Vagina (tissue), 2 donors: ENCODE measurements at places on chromosomes 5 and 9.

GRCh38 chr9:80004714-80005113, 432.9 kb downstream of the TLE4 start:
- no peak overlapping the region for H3K4me3 ChIP-seq
- no peak for DNase-seq
- no peak overlapping the region for H3K27ac ChIP-seq
- H3K27me3 ChIP-seq, result no peaks in the 10 kb centered on the region
- H3K36me3 ChIP-seq, result no peaks in the 10 kb centered on the region

DNA sequence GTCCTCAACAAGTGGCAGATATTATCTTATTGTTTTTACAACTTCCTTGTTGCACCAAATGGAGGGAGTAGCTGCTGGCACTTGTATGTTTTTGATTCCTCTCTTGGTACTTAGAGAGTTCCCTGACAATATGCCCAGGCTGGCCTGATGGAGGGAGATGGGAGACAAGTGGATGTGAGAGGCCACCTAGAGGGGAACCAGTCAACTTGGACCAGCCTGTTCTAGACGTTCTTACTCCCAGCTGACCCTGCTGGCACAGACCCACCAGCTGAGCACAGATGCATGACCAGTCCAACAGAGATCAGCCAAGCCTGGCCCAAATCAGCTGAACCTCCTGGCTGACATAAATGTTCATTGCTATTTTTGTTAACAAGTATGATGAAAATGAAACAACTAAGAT, 60.9 kb upstream of the GDNF start:
- no peak for DNase-seq
- no peak overlapping the region for H3K4me3 ChIP-seq
- H3K27me3 ChIP-seq, result no peaks in the 10 kb centered on the region

- H3K4me3 ChIP-seq, result no peak overlapping the region
- no peak overlapping the region for H3K27ac ChIP-seq
- H3K27me3 ChIP-seq, result no peaks in the 10 kb centered on the region
- peaks cover 23% of the 10 kb centered on the region for H3K36me3 ChIP-seq
- no peak for DNase-seq
- peaks cover 1% of the 10 kb centered on the region for H3K4me1 ChIP-seq
Observed at GRCh38 chr5:116448870-116449427, 125.7 kb downstream of the SEMA6A start.

DNA sequence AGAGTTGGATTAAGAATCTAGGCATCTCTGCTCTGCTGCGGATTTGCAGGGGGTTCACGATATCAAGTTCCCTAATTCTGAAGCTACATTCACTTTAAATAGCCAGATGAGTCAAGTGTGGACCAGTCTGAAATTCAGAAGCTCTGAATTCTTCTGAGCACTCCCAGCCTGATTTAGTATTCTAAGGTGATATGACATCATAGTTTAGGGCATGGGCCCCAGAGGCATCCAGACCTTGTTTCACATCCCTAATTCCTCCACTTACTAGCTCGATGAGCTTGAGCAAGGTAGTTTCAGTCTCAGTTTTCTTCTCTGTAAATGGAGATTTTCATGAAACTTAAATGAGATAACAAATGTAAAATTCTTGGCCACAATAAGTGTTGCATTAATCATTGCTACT, 65.2 kb downstream of the TMEM167A start:
- no peaks in the 10 kb centered on the region for H3K27me3 ChIP-seq
- no peaks in the 10 kb centered on the region for H3K36me3 ChIP-seq
- no peaks in the 10 kb centered on the region for H3K4me1 ChIP-seq
- H3K4me3 ChIP-seq, result no peak overlapping the region
- DNase-seq, result no peak

DNA sequence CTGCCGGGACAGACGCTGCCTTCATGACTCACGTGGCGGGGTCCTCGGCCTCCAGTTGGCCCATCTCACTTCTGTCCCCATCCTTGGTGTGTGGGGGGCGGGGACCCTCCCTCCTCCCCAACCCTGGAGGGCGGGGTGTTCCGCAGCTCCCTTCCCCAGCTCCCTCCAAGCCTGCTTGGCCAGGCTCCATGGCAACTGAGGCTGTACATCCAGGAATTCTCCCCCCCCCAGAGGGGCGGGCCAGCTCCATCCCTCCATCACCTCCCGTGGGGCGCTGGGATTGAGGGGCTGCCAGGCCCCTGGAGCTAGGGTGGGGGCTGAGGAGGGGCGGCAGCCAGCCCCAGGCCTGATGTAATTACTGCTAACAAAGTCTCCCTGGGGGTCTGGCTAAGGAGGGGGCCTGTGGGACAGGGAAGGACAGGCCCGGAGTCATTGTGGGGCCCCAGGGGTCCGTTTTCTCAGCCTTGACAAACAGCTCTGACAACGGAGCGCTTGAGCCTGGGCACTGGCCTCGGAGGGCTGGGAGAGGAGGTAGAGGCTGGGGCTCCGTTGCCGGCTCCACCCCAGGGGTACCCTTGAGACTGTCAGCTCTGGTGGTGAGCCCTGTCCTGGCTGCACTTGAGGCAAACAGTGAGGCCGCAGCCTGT, 8.0 kb downstream of the DIPK1B start:
- H3K36me3 ChIP-seq, result no peaks in the 10 kb centered on the region
- no peak overlapping the region for H3K4me3 ChIP-seq
- H3K27me3 ChIP-seq, result no peaks in the 10 kb centered on the region
- H3K4me1 ChIP-seq, result peaks cover 46% of the 10 kb centered on the region

- no peaks in the 10 kb centered on the region for H3K36me3 ChIP-seq
- no peaks in the 10 kb centered on the region for H3K4me1 ChIP-seq
- no peak overlapping the region for H3K4me3 ChIP-seq
- H3K27ac ChIP-seq, result no peak overlapping the region
- DNase-seq, result no peak
Observed at GRCh38 chr9:114836769-114837168, 30.9 kb upstream of the TNFSF15 start.

DNA sequence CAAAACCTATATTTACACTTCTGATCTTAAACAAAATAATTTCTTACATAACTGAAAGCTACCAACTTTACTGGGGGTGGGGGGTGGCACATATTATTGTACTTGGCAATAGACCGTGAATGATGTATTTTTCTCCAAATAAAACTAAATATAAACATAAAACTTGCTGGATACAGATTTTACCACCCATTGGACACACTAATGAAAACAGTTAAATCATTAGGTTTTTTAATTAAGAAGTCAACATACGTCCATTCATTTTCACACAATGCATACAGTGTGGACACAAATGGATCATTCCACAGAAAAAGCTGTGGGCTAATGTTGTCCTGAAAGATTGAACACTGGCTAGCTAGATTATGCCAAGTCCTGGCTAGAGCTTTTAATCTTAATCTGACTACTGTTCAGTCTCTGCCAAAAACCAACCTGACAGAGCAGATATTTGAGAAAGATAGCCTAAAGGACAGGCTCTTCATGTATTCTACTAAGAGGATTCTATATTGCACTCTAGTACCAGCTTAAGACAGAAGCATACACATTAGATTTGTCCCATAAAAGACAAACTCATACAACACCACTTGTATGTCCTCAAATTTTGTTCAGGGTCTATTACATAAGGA, 118.1 kb downstream of the SIL1 start:
- no peak overlapping the region for H3K27ac ChIP-seq
- H3K27me3 ChIP-seq, result no peaks in the 10 kb centered on the region
- no peak overlapping the region for H3K4me3 ChIP-seq
- H3K4me1 ChIP-seq, result peaks cover 15% of the 10 kb centered on the region

- no peak for DNase-seq
- H3K27me3 ChIP-seq, result no peaks in the 10 kb centered on the region
- no peaks in the 10 kb centered on the region for H3K36me3 ChIP-seq
- H3K27ac ChIP-seq, result no peak overlapping the region
- H3K4me3 ChIP-seq, result no peak overlapping the region
- H3K4me1 ChIP-seq, result no peaks in the 10 kb centered on the region
Observed at GRCh38 chr5:148445578-148445977, 61.8 kb downstream of the FBXO38 start.

GRCh38 chr5:6469836-6470235, 21.2 kb downstream of the UBE2QL1 start:
- DNase-seq, result no peak
- no peaks in the 10 kb centered on the region for H3K27me3 ChIP-seq
- no peak overlapping the region for H3K27ac ChIP-seq
- no peaks in the 10 kb centered on the region for H3K4me1 ChIP-seq
- no peaks in the 10 kb centered on the region for H3K36me3 ChIP-seq

- no peak for DNase-seq
- H3K36me3 ChIP-seq, result no peaks in the 10 kb centered on the region
- no peak overlapping the region for H3K4me3 ChIP-seq
- no peak overlapping the region for H3K27ac ChIP-seq
Observed at GRCh38 chr9:68825762-68826472, 120.9 kb downstream of the PIP5K1B start.

DNA sequence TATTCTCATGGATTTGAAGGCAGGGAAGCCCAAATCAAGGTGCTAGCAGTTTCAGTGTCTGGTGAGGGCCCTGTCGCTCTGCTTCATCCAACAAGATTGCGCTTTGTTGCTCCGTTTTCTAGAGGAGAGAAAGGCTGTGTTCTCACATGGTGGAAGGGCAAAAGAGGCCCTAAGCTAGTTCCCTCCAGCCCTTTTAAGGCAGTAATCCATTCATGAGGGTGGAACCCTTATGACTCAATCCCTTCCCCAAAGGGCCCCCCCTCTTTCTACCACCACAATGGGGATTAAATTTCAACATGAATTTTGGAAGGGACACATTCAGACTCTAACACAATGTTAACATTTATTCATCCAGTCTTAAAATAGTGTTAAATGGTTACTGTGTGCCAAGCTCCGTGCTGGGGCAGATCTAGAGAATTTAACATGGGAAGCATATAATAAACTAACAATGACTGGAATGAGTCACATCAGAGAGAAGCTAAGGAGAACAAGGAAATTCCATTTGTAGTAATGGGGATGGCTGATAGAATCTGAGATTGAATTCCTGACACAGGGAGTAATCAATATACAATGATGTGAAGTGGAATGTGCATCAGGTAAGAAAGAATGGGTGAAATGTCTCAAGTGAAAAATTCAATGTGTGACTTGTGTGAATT, 382.8 kb upstream of the ZNF608 start:
- DNase-seq, result no peak
- H3K27me3 ChIP-seq, result no peaks in the 10 kb centered on the region
- no peak overlapping the region for H3K4me3 ChIP-seq
- no peak overlapping the region for H3K27ac ChIP-seq
- H3K4me1 ChIP-seq, result no peaks in the 10 kb centered on the region

DNA sequence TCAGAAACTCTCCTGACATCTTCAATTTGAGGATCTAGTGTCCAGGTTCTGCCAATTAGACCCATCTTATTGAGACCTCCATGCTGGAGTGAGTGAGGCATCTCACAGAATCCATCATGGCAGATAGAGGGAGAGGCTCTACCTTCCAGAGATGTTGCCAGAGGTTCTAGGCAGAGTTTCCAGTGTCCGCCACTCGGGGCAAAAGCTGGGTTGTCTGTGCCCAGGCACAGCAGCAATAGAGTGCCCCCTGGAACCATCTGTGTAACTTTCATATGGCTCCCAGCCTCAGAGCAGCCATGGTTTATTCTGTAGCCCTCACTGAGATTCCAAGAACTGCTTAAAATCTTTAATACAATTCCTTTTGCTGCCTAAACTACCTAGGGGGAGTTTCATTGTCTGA, 16.6 kb upstream of the CCDC112 start:
- no peaks in the 10 kb centered on the region for H3K4me1 ChIP-seq
- no peaks in the 10 kb centered on the region for H3K27me3 ChIP-seq
- no peak overlapping the region for H3K27ac ChIP-seq
- no peaks in the 10 kb centered on the region for H3K36me3 ChIP-seq

DNA sequence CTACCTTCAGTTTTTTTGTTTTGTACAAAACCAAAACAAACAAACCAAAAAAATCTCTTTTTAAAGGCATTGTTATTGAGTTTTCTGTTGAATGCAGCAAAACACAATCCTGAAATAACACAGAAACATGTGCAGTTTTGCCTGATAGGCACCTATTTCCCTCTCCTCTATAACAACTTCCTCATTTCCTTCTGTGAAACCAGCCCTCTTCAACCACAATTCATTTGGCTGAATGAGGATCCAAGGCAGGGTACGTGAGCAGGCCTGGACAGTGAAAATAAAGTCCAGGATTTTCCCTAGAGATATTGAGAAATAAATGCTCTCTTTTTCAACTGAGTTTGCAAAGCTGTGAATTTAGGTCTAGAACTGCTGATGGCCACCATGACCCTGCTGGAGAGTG, 134.8 kb upstream of the LARP1 start:
- H3K36me3 ChIP-seq, result no peaks in the 10 kb centered on the region
- no peak for DNase-seq
- no peaks in the 10 kb centered on the region for H3K4me1 ChIP-seq

DNA sequence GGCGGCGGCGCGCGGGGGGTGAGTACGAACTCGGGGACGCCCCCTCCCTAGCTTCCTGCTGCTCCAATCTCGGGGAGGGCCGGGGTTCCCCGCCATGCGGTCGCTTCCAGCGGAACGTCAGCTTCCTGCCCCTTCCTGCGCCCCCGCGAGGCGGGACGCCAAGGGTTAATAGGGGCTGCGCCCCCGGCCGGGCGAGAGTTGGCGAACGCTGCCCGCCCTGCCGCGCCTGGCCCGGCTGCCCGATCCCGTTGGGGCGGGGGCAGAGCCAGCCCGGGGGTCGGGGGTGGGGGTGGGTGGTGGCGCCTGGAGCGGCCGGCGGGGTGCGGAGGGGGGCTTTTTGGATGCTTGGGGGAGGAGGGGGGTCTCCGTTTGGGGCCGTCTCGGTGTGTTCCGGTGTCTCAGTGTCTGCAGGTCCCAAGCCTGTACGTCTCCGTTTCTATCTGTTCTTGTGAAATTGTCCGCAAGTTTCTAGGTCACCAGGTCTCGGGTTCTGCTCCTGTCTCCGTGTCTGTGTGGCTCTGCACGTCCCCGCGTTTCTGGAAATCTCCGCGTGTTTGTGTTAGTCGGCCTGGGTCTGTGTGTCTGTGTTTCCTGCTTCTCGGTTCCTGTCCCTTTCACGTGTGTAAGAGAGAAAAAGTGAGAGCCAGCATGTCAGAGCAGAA, 789 bp downstream of the COL27A1 start:
- DNase-seq, result no peak
- H3K4me3 ChIP-seq, result peak overlapping the region; percentile 71
- H3K27ac ChIP-seq, result peak overlapping the region; percentile 86
- H3K36me3 ChIP-seq, result no peaks in the 10 kb centered on the region

GRCh38 chr5:93748875-93749397, 7.5 kb upstream of the POU5F2 start:
- DNase-seq, result no peak
- no peaks in the 10 kb centered on the region for H3K36me3 ChIP-seq

- no peaks in the 10 kb centered on the region for H3K36me3 ChIP-seq
- no peak for DNase-seq
- H3K4me3 ChIP-seq, result no peak overlapping the region
Observed at GRCh38 chr9:132114102-132114707, 34.5 kb upstream of the MED27 start.

GRCh38 chr9:116900007-116900367, 212.9 kb downstream of the TRIM32 start:
- no peak for DNase-seq
- H3K4me3 ChIP-seq, result no peak overlapping the region
- H3K27me3 ChIP-seq, result no peaks in the 10 kb centered on the region
- no peaks in the 10 kb centered on the region for H3K4me1 ChIP-seq

- no peaks in the 10 kb centered on the region for H3K36me3 ChIP-seq
- H3K4me1 ChIP-seq, result no peaks in the 10 kb centered on the region
- no peak overlapping the region for H3K27ac ChIP-seq
- H3K27me3 ChIP-seq, result no peaks in the 10 kb centered on the region
Observed at GRCh38 chr9:27665136-27665535, 91.9 kb upstream of the C9orf72 start.
